AG04450 (cell line): ENCODE measurements at places on chromosomes 6 and 20.

- DNase-seq = no peak
These were observed 42.3 kb downstream of the PEX7 start for GRCh38 chr6:136864676-136865075.

- no peak for DNase-seq
These were observed 565 bp downstream of the QKI start for GRCh38 chr6:163414946-163415619.

- DNase-seq = no peak
These were observed 159.7 kb downstream of the TMEM242 start for GRCh38 chr6:157163434-157164159.

GRCh38 chr6:157760137-157760536, 62.9 kb upstream of the SNX9 start:
- no peak for DNase-seq

DNA sequence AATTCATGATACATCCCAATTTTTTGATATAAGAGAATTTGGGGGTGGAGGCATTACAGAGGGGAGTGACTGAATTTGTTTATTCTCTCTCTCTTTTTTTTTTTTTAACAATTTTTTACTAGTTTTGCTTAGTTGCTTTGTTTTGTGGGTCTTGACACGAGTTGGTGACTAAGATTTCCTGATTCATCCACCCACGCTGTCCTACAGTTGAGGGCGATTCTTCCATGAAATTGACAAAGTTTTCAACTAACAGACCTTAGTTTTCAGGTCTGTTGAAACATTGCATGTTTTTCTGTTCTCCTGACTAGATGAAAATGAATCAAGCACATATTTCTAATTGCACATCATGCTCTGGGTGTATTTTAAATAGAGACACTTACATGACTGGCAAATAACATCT, 613.8 kb downstream of the TFAP2B start:
- no peak for DNase-seq

DNA sequence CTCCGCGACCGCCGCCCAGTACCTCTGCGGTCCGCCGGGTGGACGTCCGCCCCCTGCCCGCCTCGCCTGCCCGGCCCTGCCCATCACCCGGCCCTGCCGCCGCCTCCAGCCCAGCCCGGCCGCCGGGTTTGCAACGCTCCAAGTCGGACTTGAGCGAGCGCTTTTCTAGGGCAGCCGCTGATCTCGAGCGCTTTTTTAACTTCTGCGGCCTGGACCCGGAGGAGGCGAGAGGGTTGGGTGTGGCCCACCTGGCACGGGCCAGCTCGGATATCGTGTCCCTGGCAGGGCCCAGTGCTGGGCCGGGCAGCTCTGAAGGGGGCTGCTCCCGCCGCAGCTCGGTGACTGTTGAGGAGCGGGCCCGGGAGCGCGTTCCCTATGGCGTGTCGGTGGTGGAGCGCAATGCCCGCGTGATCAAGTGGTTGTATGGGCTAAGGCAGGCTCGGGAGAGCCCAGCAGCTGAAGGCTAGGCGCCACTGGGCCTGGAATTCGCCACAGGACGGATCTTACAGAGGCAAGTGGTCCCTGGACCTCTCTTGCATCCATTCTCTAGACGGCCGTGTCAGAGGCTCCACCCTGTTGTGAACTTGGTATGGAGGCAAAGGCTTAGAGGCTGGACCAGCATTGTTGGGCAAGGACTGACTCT, 11.8 kb downstream of the FAM110A start:
- DNase-seq = no peak

GRCh38 chr6:330948-331347, 38.7 kb downstream of the DUSP22 start:
- DNase-seq = no peak
